HFFc6 (cell line): ENCODE measurements at places on chromosomes 16 and 17. TPM values are rescaled to one million over a fixed set of nuclear protein-coding genes. Genes with fewer than 3 reads are reported as not detected.

DNA sequence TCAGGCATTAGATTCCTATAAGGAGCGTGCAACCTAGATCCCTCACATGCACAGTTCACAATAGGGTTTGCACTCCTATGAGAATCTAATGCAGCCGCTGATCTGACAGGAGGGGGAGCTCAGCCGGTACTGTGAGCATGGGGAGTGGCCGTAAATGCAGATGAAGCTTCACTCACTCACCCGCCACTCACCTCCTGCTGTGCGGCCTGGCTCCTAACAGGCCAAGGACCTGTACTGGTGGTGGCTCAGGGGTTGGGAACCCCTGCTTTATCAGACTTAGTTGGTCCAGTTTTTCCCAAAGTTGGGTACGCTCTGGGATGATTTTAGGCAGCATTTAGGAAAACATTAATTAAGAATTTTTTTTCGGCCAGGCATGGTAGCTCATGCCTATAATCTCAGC, 103.8 kb downstream of the MARF1 start:
- DNase-seq, result no peak

MARCHF10 gene
- 0.46 to 2.7 TPM (median 1.7 TPM) in 3 replicates for total RNA-seq

GRCh38 chr16:30680326-30680725, 18.6 kb upstream of the SRCAP start:
- no peak for DNase-seq

DNA sequence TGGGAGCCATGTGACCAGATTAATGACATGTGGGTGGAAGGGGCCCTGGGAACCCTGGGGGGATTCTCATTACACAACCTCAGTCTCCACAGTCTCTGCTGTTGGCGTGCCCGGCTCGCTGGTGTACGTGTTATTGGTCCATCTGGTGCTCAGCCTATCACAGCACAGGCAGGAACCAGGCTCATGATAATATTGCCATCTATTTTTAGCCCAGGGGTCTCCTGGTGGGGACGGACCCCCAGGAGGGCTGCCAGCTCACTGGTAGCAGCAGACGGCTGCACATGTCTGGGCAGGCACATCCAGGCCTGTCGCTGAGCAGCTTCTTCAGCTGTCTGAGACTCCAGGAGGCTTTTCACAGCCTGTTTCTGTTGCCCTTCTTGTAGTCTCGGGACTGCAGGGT, 123.8 kb downstream of the RAB11FIP4 start:
- no peak for DNase-seq

DNA sequence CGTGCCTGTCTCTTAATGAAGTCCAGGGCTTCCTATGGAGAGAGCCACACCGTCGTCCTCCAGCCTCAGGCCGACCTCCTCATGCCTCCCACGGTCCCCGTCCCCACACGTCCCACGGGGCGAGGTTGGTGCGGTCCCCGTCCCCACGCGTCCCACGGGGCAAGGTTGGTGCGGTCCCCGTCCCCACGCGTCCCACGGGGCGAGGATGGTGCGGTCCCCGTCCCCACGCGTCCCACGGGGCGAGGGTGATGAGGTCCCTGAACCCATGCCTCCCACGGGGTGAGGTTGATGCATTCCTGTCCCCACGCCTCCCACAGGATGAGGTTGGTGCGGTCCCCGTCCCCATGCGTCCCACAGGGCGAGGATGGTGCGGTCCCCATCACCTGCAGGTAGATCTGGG, 20.9 kb downstream of the GALNS start:
- no peak for DNase-seq

- DNase-seq, result peak; percentile 81
Observed at GRCh38 chr17:36534840-36535668, at the start of the genes MYO19 and PIGW. TSS of gene MYO19 (minus strand) at chr17:36534868. CDS start at chr17:36532538, 2,330 bp downstream. TSS of gene PIGW (plus strand) at chr17:36534987. CDS start at chr17:36537102, 2,115 bp downstream.

SERPINF2 gene
- total RNA-seq, result not detected in 3 replicates

DNA sequence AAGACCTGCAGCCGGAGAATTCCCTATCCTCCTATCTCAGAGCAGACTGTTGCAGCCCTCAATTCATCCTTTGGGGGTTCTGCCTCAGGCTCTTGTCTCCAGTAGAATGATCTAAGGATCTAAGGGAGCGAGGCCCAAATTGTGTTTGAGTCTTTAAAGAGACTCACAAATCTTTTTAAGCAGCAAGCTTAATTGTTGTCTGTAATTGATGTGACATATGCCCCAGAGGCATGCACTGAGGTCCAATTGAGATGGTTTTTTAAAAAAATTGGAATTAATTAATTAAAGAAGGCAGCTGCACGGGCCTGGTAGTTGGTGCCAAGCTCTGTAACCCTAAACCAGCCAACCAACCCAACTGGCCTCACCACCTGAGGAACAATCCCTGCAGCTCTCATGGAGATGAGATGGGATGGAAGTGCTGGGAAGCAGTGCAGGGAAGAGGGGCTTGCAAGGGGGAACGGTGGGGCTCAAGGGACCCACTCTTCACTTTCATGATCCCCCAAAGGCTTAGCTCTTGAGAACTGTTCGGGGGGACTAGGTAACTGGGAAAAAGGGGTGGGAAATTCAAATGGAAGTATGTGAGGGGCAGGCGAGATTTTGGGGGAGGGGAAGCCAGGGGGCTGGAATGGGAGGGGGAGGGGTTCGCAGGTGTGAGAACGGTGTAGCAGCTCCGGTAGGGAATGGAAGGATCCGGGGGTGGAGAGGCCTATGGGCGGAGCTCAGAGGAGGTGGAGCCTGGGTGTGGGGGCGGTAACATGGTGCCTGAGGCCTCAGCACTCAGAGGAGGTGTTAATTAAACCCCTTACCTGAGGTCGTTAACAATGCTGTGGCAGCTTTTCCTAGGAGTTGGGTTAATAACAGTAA, 9.2 kb upstream of the ZNF652 start:
- no peak for DNase-seq

GRCh38 chr16:2270588-2271470, 2.9 kb upstream of the RNPS1 start:
- DNase-seq, result no peak

GRCh38 chr16:29007730-29008593, 23.1 kb downstream of the LAT start:
- DNase-seq, result peak; percentile 72

DNA sequence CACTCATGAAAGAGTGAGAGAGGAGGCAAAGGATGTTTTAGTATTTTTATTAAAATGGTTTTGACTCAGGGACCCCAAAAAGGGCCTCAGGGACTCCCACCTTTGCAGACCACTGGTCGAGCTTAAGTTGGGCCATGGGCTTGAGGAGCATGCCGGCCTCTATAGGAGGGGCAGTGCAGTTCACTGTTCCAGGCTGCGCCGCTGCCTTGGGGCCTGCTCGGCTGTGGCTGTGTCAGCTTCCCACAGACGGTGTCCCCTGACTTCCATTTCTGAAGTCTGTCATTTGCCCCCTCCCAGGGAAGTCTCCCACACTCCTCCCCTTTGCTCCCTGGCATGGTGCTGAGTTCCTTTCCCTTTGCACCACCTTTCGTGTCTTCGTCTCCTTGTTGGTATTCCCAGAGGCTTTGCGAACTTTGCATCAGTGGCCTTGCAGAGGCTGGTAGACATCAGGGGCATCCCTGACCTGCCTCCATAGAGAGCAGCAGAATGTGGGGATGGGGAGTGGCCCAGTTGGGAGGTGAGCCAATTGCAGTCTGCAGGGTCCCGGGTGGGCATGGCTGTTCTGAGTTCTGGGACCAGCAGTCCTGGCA, 17.1 kb downstream of the MPRIP start:
- no peak for DNase-seq

DNA sequence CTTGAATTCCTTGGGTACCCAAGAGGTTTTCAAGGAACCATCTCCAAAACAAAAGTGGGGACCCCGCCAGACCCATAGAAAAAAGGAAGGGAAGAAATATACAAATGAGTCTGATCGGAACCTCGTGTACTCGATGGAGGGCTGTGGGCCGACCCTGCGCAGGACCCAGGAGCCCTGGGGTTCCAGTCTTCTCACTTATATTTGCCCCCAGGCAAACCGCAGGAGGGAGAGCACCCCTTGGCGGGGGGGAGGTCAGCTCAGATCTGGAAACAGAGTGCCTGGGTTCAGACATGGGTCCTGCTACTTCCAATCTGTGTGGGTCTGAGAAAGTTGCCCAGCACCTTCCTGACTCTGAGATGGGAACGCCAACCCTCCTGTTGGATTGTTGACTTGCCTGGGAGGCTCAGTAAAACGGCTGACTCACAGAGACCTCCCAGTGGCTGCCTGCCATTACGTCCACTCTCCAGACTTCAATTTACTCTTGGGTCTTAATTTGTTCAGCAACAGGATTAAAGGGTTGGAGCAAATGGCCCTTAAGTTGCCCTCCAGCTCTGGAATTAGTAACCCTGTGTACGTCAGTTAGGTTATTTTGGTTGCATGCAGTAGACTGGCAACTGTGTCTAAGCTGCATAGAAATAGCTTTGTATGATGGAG, 24.9 kb upstream of the CACNG4 start:
- DNase-seq, result no peak

GRIN2C gene
- not detected in 3 replicates for total RNA-seq

RPUSD1 gene
- total RNA-seq, result 24.4 to 32.6 TPM (median 28.1 TPM) in 3 replicates
